ENCODE measurements at places on chromosomes 13 and 19. TPM values are rescaled to one million over a fixed set of nuclear protein-coding genes. Genes with fewer than 3 reads are reported as not detected.

DNA sequence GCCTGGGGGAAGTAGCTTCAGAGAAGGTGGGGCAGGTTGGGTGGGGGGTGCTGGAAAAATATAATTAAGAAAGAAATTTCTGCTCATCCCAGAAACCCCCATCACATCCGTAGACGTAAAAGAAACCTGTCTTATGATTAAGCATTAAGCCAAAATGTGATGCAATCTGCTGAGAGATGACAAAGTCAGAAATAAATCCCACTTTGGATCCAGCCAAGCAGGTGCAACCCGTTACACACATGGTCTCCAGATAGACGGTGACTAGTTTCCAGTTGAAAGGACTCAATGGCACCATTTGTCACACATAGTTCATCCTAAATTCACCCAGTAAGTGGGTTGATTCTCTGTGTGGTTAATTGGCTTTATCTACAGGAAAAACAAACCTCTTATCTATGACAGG, 34.1 kb downstream of the PSG5 start:
- DNase-seq: no peak
- H3K4me1 ChIP-seq: no peaks in the 10 kb centered on the region
- H3K27me3 ChIP-seq: no peaks in the 10 kb centered on the region
- no peaks in the 10 kb centered on the region for H3K36me3 ChIP-seq
- H3K27ac ChIP-seq: no peak overlapping the region

GRCh38 chr19:4647676-4648644, 8.6 kb downstream of the TNFAIP8L1 start:
- H3K27ac ChIP-seq: no peak overlapping the region
- no peaks in the 10 kb centered on the region for H3K27me3 ChIP-seq
- H3K4me1 ChIP-seq: no peaks in the 10 kb centered on the region
- no peaks in the 10 kb centered on the region for H3K36me3 ChIP-seq

LRRC63 gene
- 0.22 TPM for total RNA-seq

KIR3DL1 gene
- not detected for total RNA-seq

GRCh38 chr13:79711631-79712030, 230.7 kb downstream of the NDFIP2 start:
- DNase-seq: no peak
- no peak overlapping the region for H3K4me3 ChIP-seq
- H3K27me3 ChIP-seq: no peaks in the 10 kb centered on the region
- H3K27ac ChIP-seq: no peak overlapping the region

DNA sequence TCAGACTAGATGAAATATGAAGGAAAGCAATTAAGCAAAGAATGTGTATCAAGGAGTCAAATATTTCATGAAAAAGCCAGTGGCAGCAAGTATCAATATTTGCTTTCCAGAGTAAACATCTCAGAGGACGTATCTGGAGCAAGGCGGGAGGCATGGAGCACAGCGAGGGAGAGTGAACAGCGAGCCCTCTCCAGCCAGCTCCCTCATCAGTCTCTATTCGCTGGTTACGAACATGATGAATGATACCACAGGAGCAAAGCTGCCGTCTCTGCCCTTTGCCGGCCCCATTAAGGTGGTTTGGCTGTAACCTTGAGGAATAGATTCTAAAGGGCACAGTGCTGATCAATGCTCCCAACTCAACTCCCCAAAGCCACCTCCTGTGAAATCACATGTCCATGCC, 95.8 kb downstream of the CCNA1 start:
- H3K4me3 ChIP-seq: no peak overlapping the region
- no peaks in the 10 kb centered on the region for H3K36me3 ChIP-seq
- DNase-seq: no peak
- H3K27me3 ChIP-seq: no peaks in the 10 kb centered on the region

ONECUT3 gene
- total RNA-seq: not detected

TSSK6 gene
- 1.8 TPM for total RNA-seq

GRCh38 chr19:12698138-12698537, 1.7 kb upstream of the FBXW9 start:
- DNase-seq: no peak
- peaks cover 4% of the 10 kb centered on the region for H3K4me1 ChIP-seq
- no peaks in the 10 kb centered on the region for H3K36me3 ChIP-seq
- no peak overlapping the region for H3K4me3 ChIP-seq
- no peak overlapping the region for H3K27ac ChIP-seq

DNA sequence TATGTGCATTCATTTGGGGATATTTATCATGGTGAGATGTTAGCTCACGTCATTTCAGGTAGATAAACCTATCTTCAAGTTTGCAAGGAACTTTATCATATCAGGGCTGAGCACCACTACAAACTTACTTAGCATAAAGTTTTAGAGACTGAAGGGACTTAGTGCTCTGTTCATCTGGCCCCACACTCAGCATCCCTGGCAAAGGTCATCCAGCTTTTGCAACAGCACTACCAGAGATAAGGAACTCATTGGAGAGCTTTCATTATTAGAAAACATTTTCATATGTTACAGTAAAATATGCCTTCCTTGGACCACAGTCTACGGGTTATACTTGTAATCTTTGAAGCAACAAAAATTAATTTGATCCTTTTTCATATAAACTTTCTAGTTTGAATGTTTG, 263.4 kb downstream of the POU4F1 start:
- H3K4me3 ChIP-seq: no peak overlapping the region
- no peaks in the 10 kb centered on the region for H3K36me3 ChIP-seq
- no peak for DNase-seq
- no peak overlapping the region for H3K27ac ChIP-seq
- H3K27me3 ChIP-seq: no peaks in the 10 kb centered on the region
- H3K4me1 ChIP-seq: no peaks in the 10 kb centered on the region

GRCh38 chr19:33688171-33688992, 66.6 kb downstream of the CHST8 start:
- H3K4me1 ChIP-seq: no peaks in the 10 kb centered on the region
- no peak overlapping the region for H3K27ac ChIP-seq
- no peak overlapping the region for H3K4me3 ChIP-seq

CACNG8 gene
- total RNA-seq: 0.07 TPM

DNA sequence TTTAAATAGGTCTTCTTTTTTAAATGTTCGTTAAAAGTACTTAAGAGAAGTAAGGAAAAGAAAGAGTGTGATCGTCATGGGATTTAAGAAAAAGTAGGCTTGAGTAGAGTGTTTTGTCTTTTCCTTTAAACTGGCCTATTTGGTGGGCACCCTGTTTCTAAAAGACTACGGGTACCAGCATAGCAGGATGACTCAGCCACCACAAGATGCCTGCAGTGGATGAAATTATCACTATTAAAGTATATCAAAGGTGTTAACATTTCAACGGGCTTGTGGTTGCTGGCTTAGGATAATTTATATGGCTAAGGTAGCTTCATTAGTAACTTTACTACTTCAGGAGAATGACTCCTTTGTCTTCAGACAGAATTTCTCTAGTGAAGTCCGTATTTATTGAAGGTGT, 112.6 kb downstream of the STARD13 start:
- no peak overlapping the region for H3K4me3 ChIP-seq
- H3K27me3 ChIP-seq: no peaks in the 10 kb centered on the region
- no peaks in the 10 kb centered on the region for H3K36me3 ChIP-seq
- no peak overlapping the region for H3K27ac ChIP-seq
- no peak for DNase-seq

- no peaks in the 10 kb centered on the region for H3K27me3 ChIP-seq
- DNase-seq: no peak
- H3K36me3 ChIP-seq: no peaks in the 10 kb centered on the region
- peaks cover 8% of the 10 kb centered on the region for H3K4me1 ChIP-seq
- H3K4me3 ChIP-seq: no peak overlapping the region
Measured at GRCh38 chr19:12546903-12547302, 4.4 kb downstream of the ZNF564 start.
